ENCODE measurements at places on chromosomes 4 and X.

- no peak for DNase-seq
Measured at GRCh38 chrX:133913658-133914388, 71.6 kb downstream of the GPC3 start.

GRCh38 chrX:22124098-22124497 is 92.0 kb downstream of the PHEX start:
- DNase-seq: no peak

DNA sequence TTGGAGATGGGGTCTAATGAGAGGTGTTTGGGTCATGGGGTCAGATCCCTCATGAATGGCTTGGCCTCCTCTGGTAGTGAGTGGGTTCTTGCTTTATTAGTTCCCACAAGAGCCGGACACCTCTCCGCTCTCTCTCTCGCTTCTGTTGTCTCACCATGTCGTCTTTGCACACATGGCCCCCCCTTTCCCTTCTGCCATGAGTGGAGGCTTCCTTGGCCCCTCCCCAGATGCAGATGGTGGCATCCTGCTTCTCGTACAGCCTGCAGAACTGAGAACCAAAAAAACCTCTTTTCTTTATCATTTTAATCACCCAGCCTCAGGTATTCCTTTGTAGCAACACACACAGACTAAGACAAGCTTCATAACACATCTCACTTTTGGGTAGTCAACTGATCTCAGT is 49.6 kb upstream of the SPRY1 start:
- no peak for DNase-seq

DNA sequence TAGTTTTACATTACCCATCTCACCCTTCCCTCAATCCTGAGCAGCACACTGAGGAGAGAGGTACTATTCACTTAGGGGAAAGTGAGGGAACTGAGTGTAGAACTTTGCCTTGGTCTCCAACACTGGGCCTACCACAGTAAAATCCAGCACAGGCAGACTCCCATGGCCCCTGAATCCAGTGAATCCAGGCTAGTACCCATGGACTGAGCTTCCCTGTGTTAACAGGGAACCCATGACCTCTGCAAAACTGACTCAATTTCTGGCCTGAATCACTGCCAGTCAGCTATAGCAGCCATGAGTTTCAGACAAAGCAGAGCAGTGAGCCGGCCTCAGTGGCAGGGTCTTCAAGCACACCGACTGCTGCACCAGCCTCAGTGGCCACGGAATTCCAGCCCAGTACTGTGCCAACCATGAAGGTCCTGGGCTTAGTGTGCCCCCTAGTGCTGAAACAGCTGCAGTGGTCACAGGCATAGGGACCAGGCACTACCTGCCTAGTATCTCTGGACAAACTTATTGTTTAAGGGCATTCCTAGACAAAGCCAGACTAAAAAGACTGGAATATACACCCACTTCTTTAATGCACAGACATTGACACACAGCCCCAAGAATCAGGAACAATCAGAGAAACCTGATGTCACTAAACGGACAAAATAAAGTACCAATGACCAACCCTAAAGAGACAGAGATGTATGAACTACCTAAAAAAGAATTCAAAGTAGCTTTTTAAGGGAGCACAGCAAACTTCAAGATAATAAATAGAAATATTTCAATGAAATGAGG is 127.4 kb upstream of the RPL34 start:
- no peak for DNase-seq

- no peak for DNase-seq
Measured at GRCh38 chrX:130109429-130110378, 593 bp downstream of the ELF4 start.

DNA sequence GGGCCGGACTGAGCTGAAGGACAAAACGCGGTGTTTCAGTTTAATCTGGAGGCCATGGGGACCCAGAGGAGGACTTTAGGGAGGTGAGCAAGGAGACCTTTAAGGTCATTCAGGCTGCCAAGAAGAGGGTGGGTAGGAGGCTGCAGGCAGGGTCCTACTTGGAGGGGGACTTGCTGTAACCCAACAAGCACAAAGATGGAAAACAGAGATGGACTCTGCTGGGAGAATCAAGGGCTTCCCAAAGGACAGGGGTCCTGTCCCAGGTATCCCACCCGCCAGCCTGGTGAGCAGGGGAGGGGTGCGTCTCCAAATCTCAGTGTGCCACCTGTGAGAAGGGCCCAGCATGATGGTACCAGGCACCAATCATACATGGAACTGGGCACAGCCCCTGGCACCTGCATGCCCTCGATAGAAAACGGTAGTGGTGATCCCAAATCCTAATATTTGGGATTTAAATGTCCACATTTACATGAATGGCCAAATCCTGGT is 3.9 kb upstream of the HAUS3 start:
- no peak for DNase-seq

GRCh38 chr4:80010316-80010715 is 62.7 kb downstream of the ANTXR2 start:
- DNase-seq: no peak

Measured in stimulated activated CD8-positive, alpha-beta memory T cell treated with anti-CD3 and anti-CD28 coated beads, Interleukin-4, amount 100 ng/mL, for 1 hour (primary cell).